ENCODE measurements at places on chromosomes 5 and 9.

DNA sequence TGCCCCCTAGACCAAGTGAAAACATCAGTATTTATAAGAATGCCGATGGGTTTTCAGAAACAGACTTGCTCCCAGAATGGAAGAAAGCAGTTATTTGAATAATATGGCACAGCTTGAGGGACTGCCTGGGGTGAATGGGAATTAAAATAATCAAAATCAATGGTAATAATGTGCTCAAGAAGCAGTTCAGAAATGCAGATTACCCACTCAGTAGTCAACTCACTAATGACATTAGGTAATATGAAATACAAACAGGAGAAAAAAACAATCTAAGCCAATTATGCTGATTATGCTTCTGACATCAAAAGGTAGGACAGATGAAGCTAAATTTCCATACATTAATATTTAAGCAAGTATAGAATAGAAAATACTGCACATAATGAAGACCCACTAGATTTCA lies 179.3 kb downstream of the ENC1 start:
- no peaks in the 10 kb centered on the region for H3K36me3 ChIP-seq
- H3K4me3 ChIP-seq: no peak overlapping the region
- DNase-seq: no peak

DNA sequence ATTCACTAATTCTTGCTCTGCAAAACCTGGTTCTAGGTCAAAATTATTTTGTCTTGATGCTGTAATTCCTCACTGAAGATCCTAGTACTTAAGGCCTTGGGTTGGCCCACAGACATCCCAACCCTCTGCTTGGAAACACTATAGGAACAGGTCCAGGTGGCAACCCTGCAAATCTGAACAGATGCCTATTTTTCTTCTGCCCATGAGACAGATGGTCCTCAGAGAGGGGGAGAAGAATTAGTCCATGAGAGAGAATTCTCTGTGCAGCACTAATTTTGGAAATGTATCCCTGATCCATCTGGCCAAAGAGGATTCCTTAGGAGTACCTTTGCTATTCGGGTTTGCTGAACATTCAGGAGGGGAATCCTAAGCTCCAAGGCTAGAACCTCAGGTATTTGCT lies 156.3 kb downstream of the ELAVL2 start:
- no peak overlapping the region for H3K27ac ChIP-seq
- H3K36me3 ChIP-seq: peaks cover 8% of the 10 kb centered on the region
- H3K4me1 ChIP-seq: no peaks in the 10 kb centered on the region
- H3K27me3 ChIP-seq: no peaks in the 10 kb centered on the region
- H3K4me3 ChIP-seq: no peak overlapping the region

DNA sequence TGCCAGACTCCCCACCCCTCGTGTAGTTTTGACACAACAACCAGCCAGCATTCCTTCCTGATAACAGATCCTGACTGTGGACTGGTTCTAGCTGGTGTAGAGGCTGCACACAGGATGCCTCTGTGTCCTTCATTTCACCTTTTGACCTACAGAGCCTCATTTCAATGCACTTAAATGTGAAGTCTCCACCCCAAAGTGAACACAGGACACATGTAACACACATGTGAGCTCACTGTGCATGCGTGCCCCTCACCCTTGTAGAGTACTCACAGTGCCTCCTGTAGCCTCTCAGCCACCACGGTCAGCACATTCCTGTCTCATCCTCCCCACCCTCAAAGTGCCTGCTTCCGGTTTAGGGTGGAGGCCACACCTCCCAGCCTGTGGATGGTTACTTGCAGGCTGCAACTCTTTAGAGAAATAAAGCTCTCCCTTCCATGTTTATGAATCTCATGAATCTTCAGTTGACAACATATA lies 11.6 kb upstream of the NKD2 start:
- no peak overlapping the region for H3K4me3 ChIP-seq
- no peaks in the 10 kb centered on the region for H3K36me3 ChIP-seq
- H3K27ac ChIP-seq: no peak overlapping the region

GRCh38 chr9:134600371-134600770 lies 41.2 kb upstream of the COL5A1 start:
- no peaks in the 10 kb centered on the region for H3K36me3 ChIP-seq
- H3K27me3 ChIP-seq: peaks cover 11% of the 10 kb centered on the region
- peaks cover 20% of the 10 kb centered on the region for H3K4me1 ChIP-seq
- no peak overlapping the region for H3K27ac ChIP-seq
- no peak overlapping the region for H3K4me3 ChIP-seq

DNA sequence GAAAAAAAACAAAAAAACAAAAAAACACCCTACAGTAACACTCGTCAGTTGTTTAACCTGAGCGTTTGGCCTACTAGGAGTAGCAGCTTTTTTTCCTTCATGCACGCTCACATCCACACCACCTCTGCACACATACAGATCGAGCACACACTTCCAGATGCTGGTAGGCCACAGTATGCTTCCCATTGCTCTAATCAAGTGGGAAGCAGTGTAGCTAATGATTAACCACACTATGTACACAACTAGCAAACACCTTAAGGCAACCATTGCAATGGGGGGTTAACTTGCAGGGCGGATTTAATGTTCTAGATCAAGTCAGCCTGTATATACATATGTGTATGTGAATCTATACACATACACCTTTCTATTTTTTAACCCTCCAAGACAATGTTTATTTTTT lies 65.5 kb upstream of the GLRX start:
- peaks cover 8% of the 10 kb centered on the region for H3K4me1 ChIP-seq
- peaks cover 33% of the 10 kb centered on the region for H3K36me3 ChIP-seq
- H3K4me3 ChIP-seq: no peak overlapping the region
- H3K27me3 ChIP-seq: no peaks in the 10 kb centered on the region
- no peak for DNase-seq

DNA sequence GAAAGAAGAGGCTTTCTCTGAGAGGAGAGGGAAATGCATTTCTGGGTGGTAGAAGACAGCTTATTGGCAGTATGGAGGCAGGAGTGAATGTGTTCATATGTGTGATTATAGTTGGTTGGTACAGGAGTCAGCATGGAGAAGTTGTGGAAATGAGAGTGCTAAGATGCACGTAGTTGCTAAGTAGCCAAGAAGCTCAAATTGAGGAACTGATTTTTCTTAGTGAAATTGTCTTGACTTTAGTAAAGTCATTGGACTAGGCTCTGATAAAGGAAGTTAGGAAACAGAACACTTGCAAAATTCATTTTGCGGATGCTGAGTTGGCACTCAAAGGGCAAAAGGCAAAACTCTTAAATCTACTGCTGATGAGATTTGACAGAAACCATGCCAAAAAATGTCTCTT lies 158.9 kb upstream of the VCAN start:
- H3K27ac ChIP-seq: no peak overlapping the region
- no peak overlapping the region for H3K4me3 ChIP-seq
- H3K4me1 ChIP-seq: no peaks in the 10 kb centered on the region
- no peaks in the 10 kb centered on the region for H3K27me3 ChIP-seq

DNA sequence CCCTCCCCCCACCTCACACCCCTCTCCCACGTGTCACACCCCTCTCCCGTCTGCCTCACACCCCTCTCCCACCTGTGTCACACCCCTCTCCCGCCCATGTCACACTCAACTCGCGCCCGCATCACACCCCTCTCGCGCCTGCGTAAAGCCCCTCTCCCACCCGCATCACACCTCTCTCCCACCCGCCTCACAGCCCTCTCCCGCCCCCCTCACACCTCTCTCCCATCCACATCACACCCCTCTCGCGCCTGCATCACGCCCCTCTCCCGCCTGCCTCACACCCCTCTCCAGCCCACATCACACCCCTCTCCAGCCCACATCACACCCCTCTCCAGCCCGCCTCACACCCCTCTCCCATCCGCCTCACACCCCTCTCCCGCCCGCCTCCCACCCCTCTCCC lies 173.5 kb upstream of the FOXD4L5 start:
- H3K36me3 ChIP-seq: peaks cover 8% of the 10 kb centered on the region
- peaks cover 3% of the 10 kb centered on the region for H3K27me3 ChIP-seq
- DNase-seq: no peak

DNA sequence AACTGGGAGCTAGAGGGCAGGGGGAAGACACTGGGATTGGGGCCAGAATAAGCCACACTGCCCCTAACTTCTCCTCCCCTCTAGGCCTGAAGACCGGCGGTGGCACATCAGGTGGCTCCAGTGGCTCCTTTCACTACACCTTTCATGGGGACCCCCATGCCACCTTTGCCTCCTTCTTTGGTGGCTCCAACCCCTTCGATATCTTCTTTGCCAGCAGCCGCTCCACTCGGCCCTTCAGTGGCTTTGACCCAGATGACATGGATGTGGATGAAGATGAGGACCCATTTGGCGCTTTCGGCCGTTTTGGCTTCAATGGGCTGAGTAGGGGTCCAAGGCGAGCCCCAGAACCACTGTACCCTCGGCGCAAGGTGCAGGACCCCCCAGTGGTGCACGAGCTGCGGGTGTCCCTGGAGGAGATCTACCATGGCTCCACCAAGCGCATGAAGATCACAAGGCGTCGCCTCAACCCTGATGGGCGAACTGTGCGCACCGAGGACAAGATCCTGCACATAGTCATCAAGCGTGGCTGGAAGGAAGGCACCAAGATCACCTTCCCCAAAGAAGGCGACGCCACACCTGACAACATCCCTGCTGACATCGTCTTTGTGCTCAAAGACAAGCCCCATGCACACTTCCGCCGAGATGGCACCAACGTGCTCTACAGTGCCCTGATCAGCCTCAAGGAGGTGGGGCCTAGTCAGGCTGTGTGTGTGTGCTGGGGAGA lies 6.8 kb downstream of the DNAJB5 start:
- no peak overlapping the region for H3K4me3 ChIP-seq
- H3K27ac ChIP-seq: no peak overlapping the region
- peaks cover 12% of the 10 kb centered on the region for H3K36me3 ChIP-seq

DNA sequence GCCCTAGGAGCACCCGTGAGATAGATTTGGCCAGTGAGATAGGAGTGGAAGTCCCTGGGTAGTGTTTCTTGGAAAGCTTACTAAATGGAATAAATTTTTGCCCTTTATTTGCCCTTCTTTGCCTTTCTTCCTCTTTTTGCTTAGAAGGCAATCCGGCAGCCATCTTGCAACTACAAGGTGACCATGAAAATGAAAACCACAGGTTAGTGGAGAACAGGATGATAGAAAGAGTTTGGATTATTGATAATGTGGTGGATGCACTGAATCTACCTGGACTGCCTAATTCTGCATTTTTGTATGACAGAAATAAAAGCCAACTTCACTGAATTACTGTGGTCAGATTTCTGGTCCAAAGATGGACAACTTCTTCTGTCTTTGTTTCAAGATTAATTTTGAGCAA lies 33.2 kb downstream of the TARS1 start:
- no peaks in the 10 kb centered on the region for H3K27me3 ChIP-seq
- peaks cover 17% of the 10 kb centered on the region for H3K4me1 ChIP-seq
- no peak overlapping the region for H3K4me3 ChIP-seq
- H3K36me3 ChIP-seq: peaks cover 88% of the 10 kb centered on the region
- H3K27ac ChIP-seq: no peak overlapping the region

- peaks cover 78% of the 10 kb centered on the region for H3K4me1 ChIP-seq
- no peak overlapping the region for H3K4me3 ChIP-seq
- H3K27me3 ChIP-seq: no peaks in the 10 kb centered on the region
- peaks cover 4% of the 10 kb centered on the region for H3K36me3 ChIP-seq
- H3K27ac ChIP-seq: peak overlapping the region; percentile 88
Observed at GRCh38 chr5:76544268-76544926, 78.8 kb downstream of the F2RL2 start.

DNA sequence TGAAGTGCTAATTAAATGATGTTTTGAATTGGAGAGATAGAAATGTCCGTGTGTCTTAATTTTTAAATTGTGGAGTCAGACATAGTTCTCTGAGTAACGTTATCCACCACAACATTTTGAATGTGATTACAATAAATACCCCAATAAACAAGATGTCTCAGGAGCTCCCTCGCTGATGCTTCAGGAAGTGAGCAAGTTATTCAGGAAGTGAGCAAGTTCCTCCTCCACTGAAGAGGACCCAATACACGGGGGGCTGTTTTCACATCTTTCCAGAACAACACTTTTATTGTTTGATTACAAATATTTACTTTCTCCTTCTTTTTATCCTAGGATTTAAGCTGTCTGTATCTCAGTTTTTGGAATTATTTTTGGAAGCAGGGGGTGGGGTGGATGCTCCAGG lies 363.8 kb downstream of the LRRC70 start:
- no peaks in the 10 kb centered on the region for H3K36me3 ChIP-seq
- H3K27ac ChIP-seq: peak overlapping the region; percentile 68
- H3K4me1 ChIP-seq: peaks cover 34% of the 10 kb centered on the region
- no peak for DNase-seq

DNA sequence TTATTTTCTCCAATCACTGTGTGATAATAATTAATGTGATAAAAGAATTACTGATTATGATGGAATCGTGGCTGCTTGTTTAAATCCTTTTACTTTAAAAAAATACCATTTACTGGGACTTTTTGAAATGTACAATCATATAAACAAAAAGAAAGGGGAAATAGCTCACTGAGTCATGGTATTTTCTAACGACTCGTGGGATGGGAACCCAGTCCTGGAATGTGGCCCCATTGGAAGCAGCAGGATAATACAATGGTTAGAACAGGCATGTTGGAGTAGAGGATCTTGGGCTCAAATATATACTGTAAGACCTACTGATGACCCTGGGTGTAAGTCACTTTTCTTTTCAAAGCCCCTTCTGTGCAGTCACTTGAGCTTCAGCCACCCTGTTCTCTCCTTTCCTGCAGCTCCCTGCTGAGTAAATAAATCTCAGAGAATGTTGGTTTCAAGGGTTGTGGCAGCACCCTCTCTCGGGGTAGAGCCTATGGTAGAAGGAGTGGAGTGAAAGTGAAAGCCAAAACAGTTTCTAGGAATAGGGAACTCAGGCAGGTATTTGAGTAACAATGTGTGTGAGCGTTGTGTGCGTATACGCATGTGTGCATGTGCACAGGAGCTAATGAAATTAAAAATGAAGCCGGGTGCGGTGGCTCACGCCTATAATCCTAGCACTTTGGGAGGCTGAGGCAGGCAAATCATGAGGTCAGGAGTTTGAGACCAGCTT lies 40.8 kb upstream of the LARP1 start:
- H3K36me3 ChIP-seq: no peaks in the 10 kb centered on the region
- DNase-seq: no peak
- no peak overlapping the region for H3K4me3 ChIP-seq
- H3K4me1 ChIP-seq: peaks cover 22% of the 10 kb centered on the region

DNA sequence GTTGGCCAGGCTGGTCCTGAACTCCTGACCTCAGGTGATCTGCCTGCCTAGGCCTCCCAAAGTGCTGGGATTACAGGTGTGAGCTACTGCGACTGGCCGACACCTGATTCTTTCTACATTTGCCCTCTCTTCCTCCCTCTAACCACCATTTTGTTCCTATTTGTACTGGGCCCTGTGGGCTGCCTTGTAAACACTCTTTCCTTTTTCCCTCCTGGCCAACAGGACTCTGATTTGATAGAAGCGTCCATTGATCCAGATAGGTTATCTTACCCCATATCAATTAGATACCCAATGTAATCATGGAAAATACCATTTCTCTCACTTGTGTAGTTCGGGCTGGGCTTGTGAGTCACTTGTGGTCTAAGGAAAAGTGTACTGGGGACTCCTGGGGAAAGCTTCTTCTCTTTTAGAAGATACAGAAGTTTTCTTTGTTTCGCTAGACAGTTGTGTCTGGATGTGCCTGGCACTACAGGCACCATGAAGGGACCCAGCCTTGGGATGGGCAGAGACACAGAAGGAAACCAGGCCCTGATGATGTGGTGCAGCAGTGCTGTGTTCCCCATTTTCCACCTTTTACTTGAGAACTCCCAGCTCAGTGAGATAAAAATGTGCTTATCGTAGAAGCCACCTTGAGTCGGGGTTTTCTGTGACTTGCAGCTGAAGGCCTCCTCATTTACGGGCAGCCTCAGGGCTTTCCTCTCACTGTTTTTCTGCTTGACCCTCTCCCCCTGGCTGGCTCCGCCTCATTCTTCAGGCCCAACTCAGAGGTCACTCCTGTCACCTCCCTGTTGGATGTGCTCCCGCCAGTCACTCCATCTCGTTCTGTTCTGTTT lies 32.8 kb upstream of the CPEB4 start:
- H3K36me3 ChIP-seq: no peaks in the 10 kb centered on the region
- peak overlapping the region; percentile 87 for H3K27ac ChIP-seq
- H3K4me1 ChIP-seq: peaks cover 66% of the 10 kb centered on the region
- no peaks in the 10 kb centered on the region for H3K27me3 ChIP-seq

Measured in nephron progenitor cell (in vitro differentiated cells).